ENCODE measurements at places on chromosomes 6 and 20.

DNA sequence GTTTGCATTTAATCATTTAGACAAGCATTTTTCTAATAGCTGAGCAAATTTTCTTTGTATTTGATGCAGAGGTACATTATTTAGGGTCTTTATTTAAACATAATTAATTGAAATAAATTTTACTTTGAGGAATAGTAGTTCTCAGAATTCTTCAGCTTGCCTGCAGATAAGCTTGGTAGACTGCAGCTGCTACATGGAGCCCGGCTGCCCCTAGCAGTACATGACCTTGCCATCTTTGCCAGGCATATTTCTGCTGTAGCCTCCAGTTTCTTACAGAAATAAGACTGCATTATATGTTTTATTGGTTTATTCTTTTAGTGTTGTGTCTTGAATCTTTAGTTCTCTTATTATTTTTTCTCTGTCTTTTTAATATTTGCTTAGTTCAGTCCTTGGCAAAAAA is 396.8 kb downstream of the QKI start:
- DNase-seq, result no peak

GRCh38 chr6:91816335-91816734 is 1229.5 kb upstream of the MAP3K7 start:
- DNase-seq, result no peak

DNA sequence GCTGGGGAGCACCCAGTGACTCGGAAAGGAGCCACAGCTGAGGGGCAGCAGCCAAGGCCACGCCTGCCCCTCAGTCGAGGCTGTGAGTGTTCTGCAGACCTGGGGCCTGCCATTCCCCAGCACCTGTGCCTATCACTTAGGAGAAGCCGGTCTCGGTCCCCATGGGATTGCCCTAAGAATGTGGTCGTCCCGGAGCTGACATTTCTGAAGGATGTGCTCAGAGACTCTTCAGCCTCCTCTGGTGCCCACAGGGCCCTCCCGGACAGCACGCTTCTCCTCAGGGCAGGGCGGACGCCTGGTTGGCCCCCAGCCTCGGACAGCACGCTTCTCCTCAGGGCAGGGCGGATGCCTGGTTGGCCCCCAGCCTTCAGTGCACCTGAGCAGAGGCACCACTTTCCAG is 223.9 kb downstream of the ERMARD start:
- peak; percentile 44 for DNase-seq

GRCh38 chr6:43674921-43675320 is 12.7 kb downstream of the MRPS18A start:
- DNase-seq, result no peak

DNA sequence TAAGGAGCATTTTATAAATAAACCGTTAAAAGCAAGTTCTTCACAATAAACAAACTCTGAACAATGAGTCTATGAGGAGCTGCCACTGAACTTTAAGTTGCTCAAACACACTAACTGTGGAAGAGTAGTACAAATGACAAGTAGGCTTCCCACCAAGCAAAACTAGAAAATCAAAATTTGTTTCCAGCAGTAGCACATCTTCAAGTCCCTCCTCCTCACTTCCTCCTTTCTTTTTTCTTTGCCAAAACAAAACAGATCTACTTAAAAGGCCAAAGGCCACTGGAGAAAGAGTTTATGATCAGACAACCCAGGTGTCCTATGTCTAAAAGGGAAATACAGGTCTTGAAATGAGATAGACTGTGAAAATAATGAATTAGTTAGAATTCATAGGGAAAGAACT is 17.1 kb upstream of the FAM135A start:
- DNase-seq, result no peak

DNA sequence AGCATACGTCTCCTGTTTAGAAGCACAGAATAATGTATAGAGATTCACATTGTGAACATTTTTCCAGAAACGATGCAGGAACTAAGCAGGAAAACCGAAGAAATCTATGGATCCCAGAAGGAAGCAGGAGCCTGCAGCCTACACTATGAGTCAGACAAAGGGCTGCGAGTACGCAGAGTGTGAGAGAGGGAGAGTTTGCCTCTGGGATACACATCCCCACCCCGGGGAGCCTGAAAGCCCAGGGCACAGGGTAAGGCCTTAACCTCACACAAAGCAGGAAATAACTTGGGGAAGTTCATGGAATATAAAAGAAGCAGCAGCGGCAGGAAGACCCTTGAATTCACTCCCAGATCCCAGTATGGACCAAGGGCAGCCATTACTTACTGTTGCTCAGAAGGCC is 842.1 kb upstream of the MANEA start:
- no peak for DNase-seq
